ENCODE measurements at places on chromosomes 16 and 17. TPM values are rescaled to one million over a fixed set of nuclear protein-coding genes. Genes with fewer than 3 reads are reported as not detected.

The CD300C gene
- not detected for total RNA-seq

The ZNF18 gene
- total RNA-seq, result 12.9 TPM

The PPM1E gene
- 0.07 TPM for total RNA-seq

The CDH16 gene
- total RNA-seq, result not detected

The NBR1 gene
- 114 TPM for total RNA-seq

Data from smooth muscle cell of the pulmonary artery (primary cell).